Kidney glomerular epithelial cell (primary cell): ENCODE measurements at places on chromosomes 1 and 21.

- no peak for DNase-seq
Observed at GRCh38 chr1:219834314-219834917, 93.9 kb downstream of the SLC30A10 start.

DNA sequence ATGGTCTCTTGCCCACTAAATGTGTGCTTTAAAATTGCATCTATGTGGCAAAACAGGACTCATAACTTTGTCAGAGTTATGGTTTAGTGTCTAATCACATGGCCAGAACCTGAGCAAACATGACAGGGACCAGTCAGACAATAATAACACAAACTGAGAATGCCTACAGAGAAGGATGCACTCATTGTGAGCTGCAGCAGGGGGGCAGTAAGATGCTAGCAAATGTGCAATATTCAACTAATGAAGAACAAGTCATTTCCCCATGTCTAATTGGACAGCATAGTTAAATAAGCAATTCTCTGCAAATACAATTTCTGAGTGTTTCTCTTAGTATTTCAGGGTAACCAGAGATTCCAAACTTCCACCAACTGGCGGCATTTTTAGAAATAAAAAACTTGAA, 30.8 kb downstream of the SPAG17 start:
- peak; percentile 4 for DNase-seq

DNA sequence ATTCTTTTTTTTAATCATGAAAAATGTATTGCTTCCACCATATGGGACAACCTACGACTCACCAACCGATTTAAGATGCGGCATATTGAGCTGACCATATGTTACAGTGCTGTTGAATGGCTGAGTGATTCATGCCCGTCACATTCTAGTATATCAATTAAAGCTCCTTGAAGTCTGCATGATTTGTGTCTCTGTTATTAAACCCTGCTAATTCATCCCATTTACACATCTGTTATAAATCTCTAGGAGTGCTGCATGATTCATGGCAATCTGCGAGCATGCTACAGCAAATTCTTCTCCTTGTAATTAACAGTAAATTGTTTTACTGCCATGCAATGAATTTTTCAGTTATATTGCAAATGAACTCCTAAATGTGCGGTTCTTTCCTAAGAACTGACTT, 239.8 kb downstream of the USH2A start:
- DNase-seq, result peak; percentile 25

DNA sequence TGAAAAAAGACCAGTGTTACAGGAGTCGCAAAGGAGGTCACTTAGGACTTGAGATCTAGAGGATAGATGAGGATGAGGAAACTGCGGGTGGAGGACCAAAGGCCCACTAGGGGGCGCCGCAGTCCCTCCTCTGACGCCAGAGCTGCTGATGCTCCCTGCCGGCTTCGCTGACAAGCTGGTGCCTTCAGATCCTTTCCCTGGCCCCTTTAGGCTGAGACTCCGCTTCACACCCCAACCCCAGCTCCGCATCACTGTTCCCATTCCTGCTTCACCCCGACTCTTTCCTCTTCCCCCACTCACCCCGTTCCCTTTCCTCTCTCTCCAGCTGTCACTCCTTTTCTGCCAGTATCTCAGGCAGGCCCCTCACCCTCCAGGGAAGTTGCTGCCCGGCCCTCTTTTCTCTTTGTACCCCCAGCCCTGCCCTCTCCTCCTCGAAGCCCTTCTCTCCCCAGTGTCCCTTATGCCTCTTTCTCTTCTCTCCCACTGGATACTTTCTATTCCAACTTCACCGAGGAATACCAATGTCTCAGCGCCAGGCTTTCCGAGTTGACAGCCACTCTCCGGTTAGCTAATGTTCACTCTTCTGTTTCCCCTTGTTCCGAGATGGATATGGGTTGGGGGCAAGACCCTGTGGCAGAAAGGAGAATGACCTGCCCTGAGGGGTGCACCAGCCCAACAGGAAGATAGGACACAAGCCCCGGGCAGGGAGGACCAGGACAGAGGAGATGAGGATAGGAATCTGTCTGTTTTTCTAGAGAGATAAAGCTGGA, 4.5 kb downstream of the KCNJ9 start:
- DNase-seq, result peak; percentile 65

DNA sequence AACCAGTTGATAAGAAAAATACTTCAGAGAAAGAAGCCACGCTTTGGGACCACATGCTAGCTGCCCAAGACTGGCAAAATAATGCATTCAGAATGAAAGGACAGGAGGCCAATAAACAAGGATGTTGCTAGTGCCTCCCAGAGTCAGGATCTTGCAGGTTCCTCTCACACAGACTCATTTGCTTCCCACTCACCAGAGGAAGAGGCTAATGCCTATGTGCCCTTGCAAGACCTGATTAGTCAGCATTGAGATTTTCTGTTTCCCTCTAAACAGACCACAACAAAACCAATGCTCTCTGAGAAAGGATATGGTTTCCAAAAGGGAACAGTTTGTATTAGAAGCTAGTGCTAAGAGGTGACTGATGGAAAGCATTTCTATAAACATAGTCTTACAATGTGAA, 85.7 kb downstream of the NRDC start:
- no peak for DNase-seq
